Fibroblast of skin of right quadriceps (primary cell): ENCODE measurements at places on chromosomes 6 and 20.

GRCh38 chr20:10508060-10508459 is 73.0 kb downstream of the SLX4IP start:
- DNase-seq, result peak; percentile 19

DNA sequence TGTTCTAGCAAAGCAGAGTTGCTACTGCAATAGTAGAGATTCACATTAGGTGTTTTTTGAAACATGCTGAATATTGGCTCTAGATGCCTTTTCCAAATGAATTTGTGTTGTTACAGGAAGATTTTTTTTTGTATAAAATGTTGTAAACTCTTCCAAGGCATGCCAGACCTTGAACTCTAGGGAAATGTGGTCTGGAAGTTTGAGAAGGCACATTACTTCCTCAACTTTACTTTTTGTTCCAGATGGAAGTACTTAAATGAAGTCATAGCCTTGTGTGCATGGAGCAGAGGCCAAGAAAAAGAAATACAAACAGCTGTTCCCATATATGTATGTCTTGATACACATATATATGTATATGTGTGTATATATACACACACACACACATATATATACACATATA is 585.7 kb upstream of the MARCKS start:
- DNase-seq, result peak; percentile 77

DNA sequence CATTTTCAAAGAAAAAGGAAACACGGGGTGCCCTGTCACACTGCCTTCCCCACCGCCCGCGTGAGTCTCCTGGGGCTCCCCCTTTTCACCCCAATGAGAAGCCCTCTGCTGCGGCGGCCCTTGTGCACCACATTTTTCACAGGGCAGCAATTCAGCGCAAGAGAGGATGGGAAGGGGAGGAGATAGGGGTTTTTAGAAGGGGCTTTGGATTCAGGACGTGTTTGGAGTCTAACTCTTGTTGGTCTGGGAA is 726 bp upstream of the ARFGEF3 start:
- no peak for DNase-seq

- peak; percentile 80 for DNase-seq
Measured at GRCh38 chr6:12947151-12947871, 230.7 kb downstream of the PHACTR1 start.

GRCh38 chr20:35013421-35014411 is 58.0 kb downstream of the MYH7B start:
- no peak for DNase-seq

DNA sequence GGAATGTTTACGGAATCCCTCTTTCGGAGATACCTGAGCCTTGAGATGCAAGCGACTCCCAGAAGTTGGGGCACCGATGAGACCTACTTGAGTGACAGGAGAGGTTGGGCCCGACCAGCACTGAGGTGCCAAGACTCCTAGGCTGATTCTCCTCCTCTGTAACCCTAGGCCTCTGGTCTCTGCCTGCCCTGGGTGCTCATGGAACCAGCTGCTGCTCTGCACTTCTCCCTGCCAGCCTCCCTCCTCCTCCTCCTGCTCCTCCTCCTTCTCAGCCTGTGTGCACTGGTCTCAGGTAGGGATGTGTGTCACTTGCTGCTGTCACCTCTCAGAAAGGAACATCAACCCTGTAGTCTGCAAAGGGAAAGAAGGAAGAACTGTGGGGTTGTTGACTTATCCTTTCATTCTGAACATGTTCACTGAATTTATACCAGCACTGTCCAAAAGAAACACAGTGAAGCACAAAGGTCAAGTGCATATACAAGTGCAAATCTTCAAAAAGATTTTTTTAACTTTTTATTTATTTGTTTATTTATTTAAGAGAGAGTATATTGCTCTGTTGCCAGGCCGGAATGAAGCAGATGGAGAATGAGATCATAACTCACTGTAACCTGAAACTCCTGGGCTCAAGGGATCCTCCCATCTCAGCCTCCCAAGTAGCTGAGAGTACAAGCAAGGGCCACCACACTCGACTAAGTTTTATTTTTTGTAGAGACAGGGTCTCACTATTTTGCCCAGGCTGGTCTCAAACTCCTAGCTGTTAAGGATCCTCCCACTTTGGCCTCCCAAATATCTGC is 913 bp downstream of the BTN2A2 start:
- DNase-seq, result peak; percentile 52

DNA sequence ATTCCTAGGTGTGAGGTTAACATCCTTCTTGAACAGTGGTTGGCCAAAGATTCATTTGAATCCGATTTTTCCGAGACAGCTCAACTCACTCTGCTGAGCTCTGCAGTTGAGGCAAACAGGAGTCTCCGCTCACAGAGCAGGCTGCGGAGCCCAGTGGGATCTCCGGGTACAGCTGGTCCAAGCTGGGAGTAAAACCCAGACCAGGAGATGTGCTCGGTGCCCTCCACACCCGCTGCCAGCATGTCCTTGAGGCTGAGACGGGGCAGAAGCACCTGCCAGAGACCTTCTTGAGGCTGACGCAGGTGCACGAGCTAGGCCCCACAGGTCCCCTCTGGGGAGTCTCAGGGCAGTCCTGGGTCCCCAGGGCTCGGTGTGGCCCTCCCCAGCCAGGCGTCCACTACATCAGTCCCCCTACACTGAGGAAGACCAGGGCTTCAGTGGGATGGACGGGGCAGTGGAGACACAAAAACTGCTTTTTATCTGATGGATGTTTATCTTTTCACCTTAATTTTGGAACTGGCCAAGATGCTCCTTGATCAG is 119.0 kb downstream of the AGPAT4 start:
- no peak for DNase-seq

- no peak for DNase-seq
Measured at GRCh38 chr6:22682979-22683378, 113.6 kb downstream of the HDGFL1 start.

DNA sequence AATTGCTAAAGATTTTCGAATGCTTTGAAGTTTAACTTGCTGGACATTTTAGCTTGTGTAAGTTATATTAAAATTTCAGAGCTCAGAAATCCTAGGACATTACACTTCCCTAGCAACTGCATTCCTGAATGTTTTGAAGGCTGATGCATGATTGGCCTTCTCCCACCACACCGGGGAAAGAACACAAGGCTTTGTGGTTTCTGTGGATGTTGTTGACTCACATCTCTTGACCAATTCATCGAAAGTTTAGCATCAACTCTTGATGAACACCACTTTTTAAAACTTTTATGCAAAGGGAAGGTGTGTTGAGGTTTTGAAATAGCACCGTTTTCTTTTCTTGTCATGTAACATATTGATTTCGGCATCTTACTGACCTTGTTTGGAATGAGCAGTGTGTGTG is 81.1 kb downstream of the RIMS1 start:
- peak; percentile 46 for DNase-seq

DNA sequence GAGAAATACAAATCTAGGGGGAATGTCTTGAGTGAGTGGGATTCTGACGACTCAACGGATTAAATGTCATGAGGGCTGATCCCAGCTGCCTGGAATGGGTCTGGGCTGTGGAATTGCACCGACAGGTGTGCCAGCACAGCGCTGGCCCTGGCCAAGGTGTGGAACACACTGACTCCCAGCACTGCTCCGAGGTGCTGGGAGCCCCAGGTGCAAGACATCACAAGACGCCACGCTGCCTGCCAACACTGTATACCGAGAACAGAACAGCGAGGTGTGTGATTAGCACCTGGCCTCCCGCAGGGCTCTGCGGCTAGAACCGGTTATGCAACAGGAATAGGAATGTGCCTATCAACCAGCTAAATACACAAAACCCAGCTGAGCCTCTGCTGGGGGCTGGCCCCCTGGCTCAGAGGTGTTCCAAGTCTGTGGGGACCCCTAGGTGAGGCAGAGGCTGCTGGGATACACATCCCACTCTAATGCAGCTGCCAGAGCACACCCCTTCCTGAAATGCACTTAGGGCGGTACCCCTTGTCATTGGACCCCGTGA is 24.8 kb upstream of the APMAP start:
- DNase-seq, result no peak

GRCh38 chr6:7201732-7202541 is 94.2 kb downstream of the RREB1 start:
- DNase-seq, result no peak

- no peak for DNase-seq
Measured at GRCh38 chr6:147900247-147900830, 391.8 kb downstream of the SAMD5 start.

DNA sequence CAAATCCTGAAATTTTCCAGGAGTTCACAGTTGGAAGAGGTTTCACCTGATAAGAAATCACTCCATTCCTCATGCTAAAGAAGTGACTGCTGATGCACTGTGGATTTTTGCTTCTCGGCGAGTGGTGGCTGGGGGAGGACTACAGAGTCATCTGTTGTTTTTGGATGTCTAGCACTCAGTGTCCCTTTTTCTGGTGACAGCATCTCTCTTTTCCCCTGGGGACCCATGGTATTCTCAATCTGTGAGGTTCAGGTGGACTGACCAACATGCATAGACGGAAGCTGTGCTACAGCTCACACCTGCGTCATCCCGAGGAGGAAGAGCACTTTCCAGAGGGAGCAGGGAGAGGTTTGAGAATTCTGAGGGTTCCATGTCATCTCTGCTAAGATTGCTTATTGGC is 42.7 kb upstream of the ZNF831 start:
- DNase-seq, result no peak

DNA sequence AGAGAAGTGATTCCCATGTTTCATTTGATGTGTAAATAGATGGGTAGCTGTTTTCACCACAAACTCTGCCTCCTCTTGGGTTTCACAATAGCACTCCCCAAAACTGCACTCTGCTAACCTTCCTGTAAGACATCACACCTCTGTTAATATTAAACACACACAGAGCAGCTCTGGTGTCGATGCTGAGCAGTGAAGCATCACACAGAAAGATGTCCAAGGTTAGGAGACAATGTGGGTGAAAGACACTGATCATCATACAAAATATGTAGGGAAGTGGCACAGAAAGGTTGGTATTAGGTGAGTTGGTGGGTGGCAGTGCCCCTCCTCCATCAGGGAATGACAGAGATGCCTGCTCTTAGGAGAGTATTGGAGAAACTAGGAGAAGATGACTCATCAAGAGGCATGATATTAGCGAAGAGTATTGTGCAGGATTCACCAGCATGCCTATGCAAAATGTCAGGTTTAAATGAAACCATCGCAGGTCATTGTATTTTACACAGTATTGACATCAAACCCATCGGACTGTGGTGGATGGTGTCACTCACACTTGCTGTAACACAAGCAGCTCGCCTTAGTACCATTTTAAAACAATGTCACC is 199.7 kb downstream of the TBXT start:
- no peak for DNase-seq

GRCh38 chr6:17484201-17484849 is 90.9 kb downstream of the CAP2 start:
- DNase-seq, result no peak

DNA sequence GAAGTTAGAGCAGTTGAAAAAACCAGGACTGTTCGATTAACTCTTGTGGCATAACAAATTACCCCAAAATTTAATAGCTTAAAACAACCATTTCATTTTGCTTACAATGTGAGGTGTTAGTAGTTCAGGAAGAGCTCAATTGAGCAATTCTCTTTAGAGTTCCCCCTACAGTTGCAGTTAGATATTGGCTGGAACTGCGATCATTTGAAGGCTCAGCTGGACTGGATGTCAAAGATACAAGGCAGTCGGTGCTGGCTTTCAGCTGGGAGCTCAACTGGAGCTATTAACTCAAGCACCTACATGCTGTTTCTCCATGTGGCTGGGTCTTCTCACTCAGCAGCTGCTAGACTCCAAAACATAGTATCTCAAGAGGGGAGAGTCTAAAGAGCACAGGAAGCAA is 96.0 kb upstream of the LOC128125822 start:
- DNase-seq, result no peak

DNA sequence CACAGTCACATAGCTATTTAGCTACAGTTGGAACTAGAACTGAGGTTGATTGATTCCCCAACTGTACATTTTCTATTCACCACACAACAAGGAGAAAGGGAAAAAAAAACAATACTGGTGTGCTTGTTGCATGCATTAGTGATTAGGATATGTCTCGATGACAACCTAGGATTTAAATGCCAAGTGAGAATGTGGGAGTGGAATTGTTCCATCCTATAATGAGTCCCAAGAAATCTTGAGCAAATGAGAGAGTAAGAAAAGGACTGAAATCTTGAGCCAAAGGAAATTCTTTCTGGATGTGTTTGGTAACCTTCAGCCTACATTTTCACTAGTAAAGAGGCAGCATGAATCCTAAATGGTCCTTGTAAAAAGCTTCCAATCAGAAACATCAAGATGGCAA is 232.7 kb downstream of the HIVEP2 start:
- no peak for DNase-seq

- DNase-seq, result no peak
Measured at GRCh38 chr6:144347933-144348332, 62.8 kb downstream of the UTRN start.

GRCh38 chr6:112594886-112595594 is 247.9 kb downstream of the RFPL4B start:
- no peak for DNase-seq

DNA sequence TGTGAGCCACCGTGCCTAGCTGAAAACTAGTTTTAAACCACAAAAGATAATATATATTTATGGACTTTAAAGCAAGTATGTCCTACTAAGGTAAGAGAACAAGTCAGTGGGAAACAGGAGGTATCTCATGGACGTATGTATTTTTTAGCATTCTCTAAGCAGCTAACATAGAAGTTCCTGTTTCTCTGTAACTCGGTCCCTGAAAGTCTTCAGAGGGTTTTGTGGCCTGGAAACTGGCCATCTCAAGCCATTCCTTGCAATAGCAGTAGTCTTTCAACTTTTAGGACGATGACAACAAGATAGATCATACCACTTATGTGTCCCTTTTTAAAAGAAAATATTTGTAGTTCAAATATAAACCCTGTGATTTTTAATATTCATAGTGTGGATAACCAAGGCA is 95.6 kb upstream of the RALGAPA2 start:
- no peak for DNase-seq

DNA sequence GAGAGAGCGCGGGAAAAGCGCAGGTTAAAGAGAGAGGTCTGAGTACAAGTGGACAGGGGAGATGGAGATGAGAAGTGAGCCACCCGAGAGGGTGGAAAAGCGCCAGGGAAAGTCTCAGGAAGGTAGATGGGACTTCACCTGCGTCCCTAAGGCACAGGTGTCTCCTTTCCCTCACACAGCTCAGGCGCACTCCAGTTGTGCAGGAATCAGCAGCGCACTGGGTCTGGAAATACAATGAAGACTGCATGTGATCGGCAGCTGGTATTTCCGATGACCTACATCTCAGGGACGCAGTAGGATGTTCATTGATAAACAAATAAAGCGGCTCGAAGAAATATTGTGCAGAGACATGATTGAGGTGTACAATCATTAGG is 432 bp upstream of the KHDRBS2 start:
- DNase-seq, result no peak

DNA sequence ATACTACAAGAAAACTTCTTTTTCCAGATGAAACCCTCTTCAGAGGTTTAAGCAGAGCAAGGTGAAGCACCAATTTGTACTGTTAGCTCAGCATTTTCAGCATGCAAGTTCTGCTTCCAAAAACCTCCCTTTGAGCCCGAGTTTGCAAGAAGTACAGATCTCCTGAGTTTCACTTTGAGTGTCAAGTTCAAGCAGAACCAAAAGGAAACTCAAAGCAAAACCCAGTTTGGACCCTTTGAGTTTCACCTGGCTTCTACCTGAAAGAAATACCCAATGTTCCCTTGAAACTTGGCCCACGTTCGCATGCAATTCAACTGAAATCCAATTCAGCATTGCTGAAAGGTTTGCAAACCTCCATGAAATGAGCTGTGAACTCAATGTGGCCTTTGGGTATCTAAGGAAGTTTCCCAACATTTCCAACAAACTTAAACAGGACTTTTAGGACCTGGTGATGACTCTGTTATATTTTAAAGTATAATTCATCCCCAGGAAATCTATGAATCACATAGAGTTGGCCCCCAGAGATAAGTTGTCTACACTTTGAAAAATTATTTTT is 62.9 kb upstream of the HBS1L start:
- DNase-seq, result no peak
